ENCODE measurements at places on chromosomes 2 and 18. TPM values are rescaled to one million over a fixed set of nuclear protein-coding genes. Genes with fewer than 3 reads are reported as not detected.

FBXO41 gene
- under 0.01 TPM for total RNA-seq

TTC27 gene
- 25.4 TPM for total RNA-seq

FAM161A gene
- 1.3 TPM for total RNA-seq

TFCP2L1 gene
- total RNA-seq, result not detected

Measured in dermis lymphatic vessel endothelial cell (primary cell).